ENCODE measurements at places on chromosomes 16 and 17.

GRCh38 chr16:47728205-47728604 is 267.1 kb downstream of the PHKB start:
- DNase-seq: no peak

DNA sequence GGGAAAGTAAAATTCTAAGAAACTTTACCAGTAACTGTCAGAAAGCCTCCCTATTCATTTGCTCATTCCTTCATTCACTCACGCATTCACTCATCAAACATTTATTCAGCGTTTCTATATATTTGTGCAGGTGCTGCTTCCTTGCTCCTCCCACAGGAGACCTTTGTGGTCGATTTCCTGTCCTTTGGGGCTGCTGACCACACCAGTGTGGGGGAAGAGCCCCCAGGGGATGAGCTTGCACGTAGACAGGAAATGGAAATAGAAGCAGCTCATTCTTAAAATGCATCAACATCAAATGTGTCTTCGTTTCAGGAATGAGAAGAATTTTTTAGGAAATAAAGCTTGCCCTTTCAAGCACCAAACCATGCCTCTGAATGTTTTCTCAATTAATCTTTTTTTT is 9.6 kb downstream of the PIK3R6 start:
- no peak for DNase-seq

- no peak for DNase-seq
These were observed 201.7 kb upstream of the NLRP1 start for GRCh38 chr17:5785867-5786509.

GRCh38 chr17:31460226-31460721 is 68.8 kb downstream of the RAB11FIP4 start:
- no peak for DNase-seq

DNA sequence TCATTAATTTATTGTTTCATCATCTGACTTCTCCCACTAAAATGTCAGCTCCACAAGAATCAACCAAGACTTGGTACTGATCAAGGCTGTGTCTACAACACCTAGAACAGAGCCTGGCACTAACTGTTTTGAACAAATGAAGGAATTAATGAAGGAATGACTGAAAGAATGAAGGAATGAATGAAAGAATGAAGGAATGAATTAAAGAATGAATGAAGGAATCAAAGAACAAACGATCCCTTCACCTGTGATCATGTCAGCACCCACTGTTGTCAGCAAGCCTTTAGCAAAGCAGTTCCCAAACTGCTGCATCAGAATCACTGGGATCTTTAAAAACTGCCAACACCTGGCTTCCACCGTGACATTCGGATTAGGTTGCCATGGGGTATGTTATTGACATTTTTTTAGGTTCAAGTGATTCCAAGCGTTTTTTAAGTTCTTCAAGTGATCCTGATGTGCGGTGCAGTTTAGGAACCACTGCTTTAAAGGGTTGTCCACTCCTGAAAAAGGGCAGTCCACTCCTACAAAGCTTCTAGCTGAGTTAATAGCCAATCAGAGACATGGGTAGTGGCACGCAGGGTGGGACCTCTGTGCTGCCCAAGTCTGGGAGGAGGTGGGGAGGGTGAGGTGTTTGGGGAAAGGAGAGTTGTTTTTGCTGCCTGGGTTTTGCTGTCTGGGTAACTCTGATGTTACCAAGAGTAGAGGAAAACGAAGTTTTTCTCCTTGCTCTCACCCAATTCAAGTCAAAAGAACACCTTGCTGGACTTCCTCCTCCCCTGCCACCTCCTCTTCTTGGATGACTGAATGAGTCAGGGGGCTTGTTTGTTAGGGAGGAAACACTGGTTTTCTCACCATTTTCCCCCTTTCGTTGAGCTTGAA is 89.7 kb downstream of the RAB11FIP4 start:
- no peak for DNase-seq

- no peak for DNase-seq
These were observed 1.5 kb downstream of the SLC13A5 start for GRCh38 chr17:6711681-6712057.

- no peak for DNase-seq
These were observed 41.5 kb downstream of the ZFPM1 start for GRCh38 chr16:88494335-88495154.

DNA sequence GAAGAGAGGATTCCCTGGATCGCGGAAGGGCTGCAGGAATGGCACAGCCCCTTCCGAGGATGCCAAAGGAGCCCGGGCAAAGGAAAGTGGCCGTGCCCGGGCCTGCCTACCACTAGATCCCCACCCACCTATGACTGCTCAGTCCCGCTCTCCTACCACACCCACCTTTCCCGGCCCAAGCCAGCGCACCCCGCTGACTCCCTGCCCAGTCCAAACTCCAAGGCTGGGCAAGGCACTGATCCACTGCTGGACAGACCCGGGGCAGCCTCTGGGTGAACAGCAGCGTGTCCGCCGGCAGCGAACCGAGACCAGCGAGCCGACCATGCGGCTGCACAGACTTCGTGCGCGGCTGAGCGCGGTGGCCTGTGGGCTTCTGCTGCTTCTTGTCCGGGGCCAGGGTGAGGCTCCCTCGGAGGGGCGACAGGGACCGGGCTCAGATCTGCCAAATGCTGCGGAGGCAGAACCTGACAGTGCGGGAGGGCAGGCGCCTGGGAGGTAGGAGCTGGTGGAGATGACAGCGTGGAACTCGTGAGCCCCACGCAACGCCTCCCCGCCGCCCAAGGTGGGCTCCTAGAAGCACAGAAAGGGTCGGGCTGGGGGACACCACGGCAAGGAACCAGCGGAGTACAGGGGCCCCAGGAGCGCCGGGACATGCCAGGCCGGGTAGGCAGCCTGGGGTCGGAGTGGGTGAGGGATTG is at the start of gene CES2:
CES2 (plus strand) TSS at position 203 of the 698 bp plus-strand sequence; CDS start at position 323, 120 bp downstream.
- DNase-seq: no peak

DNA sequence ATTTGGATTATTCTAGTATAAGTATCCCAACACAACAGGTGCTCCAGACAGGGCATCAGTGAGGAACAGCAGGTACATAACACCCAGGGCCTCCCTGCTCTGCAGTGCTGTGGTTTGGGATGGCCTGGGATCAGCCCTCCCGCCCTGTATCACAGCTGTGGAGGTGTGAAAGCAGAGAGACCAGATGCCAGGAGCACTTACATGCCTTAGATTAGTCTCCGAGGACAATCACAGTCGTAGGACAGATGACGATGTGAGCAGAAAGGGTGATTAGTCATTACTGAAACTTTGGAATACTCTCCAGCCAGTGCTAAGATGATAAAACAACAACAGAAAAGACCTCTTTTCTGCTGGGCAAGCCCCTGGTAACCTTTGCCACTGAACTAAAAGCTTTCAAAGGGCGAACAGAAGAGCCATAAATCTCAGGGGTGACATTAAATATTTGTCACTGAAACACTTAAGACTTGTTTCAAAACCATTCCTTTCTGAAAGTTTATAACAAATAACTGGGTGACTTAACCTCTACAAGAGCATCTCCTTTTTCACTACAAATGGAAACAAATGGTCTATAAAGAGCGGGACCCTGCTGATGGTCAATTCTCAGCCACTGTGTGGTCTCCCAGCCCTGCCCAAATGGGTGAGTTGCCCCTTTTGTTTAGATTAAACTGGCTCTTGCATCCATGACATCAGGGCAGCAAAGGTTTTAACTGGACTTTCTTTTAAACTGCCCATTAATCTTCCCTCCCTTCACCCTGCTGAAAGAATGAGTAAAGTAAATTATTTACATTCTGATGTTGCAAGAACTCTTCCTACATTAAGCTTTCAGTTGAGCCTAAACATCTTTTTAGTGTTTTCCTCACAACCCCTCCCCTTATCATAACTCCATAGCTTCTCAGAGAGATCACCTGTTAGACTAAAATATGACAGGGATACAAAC is 183.1 kb upstream of the COX10 start:
- DNase-seq: no peak

DNA sequence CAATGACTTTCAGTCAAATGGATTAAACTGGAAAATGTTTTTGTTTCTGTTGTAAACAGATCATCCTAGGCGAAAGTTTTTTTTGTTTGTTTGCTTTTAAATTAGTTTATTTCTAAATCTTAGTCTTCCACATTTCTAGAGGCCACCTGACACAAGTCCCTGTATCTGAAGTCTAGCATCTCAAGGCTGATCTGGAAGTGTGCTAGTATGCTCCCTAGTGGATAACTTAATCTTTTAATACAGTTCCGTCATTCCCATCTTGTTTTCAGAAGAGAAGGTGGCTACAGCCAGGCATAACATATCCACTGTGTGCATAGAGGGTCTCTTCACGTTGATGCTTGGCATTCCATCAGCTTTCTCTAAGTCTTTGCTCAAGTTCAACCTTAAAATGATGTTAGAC is 7.6 kb downstream of the IFT20 start:
- no peak for DNase-seq

DNA sequence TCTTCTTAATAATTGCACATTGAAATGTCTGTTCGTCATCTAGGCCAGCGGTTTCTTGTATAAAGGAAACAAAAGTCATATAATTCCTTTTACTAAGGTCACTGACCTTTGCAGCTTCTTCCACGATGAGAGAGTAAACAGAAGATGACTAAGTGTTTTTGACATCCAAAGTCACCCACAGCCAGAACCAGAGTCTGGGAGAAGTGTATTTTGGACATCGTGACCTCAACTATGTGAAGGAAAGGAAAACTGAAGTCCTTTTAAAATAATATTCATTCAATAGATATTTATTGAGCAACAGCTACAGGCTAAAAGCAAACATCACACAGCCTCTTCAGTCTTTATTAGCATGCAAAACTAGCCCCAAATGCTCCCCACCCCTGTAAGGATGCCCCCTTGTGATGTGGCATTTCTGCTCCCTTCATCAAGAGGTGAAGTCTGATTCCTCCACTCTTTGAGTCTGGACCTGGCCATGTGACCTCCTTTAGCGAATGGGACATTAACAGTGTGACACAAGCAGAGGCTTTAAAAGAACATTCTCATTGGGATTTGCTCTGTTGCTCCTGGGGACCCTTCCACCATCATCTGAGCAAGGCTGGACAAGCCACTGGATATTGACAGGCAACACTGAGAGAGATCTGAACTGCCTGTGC is 8.1 kb upstream of the PMP22 start:
- no peak for DNase-seq

GRCh38 chr16:2238838-2239675 is 2.8 kb downstream of the DNASE1L2 start:
- no peak for DNase-seq

DNA sequence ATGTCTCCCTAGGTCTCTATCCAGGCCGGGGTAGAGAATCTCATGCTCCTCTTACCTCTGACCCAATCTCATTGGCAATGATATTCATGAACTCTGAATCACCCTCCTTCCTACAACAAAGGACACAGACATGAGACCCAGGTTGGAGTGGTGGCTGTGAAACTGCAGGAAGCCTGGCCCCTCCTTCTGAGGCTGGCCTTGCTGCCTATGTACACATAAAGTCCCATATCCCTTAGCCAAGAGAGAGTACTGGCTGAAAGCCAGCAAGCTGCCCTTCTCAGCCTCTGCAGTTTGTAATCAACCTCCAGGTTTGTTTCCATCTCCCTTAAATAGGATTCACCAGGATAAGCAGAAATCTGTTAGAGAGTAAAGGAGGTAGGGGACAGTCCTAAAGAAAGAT is 10.6 kb downstream of the AARSD1 start:
- DNase-seq: no peak

DNA sequence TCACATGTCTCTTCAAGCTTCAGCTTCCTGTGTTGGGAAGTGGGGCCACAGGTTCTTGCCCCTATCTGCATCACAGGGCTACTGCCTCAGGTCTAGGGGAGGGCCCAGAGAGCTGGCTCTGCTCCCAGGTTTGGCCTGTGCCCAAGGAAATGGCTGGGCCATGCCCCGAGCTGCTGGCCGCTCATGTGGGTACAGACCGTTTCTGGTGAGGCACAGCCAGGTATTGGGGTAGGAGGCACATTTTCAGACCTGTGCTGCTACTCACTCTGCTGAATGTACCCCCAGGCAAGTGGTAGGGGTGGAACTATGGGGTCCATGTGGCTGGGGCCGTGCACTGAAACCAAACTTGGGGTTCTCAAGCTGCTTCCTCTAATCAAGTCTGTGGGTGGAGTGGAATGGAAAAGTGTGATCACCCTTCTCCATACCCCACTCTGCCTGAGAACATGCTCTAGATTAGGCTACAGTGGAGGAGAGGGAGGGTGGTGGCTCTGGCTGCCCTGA is 4.6 kb downstream of the GAS2L2 start:
- DNase-seq: no peak

DNA sequence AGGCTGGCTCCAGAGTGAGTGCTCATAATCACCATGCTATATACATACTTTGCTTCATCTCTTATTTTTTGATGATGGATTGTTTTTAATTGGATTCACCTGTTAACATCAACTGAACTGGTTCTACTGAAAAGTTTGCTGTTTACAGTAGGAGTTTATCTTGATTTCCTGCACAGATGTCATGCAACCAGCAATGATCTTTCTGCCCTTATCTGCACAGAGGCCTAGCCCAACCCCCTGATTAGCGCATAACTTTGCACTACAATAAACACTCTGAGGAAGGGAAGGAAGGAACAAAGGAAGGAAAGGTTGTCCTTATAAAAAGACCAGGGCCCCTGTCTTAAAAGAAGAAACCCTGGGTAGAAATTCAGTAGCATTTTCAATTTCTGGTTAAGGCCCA is 152.9 kb downstream of the RGS9 start:
- DNase-seq: no peak

DNA sequence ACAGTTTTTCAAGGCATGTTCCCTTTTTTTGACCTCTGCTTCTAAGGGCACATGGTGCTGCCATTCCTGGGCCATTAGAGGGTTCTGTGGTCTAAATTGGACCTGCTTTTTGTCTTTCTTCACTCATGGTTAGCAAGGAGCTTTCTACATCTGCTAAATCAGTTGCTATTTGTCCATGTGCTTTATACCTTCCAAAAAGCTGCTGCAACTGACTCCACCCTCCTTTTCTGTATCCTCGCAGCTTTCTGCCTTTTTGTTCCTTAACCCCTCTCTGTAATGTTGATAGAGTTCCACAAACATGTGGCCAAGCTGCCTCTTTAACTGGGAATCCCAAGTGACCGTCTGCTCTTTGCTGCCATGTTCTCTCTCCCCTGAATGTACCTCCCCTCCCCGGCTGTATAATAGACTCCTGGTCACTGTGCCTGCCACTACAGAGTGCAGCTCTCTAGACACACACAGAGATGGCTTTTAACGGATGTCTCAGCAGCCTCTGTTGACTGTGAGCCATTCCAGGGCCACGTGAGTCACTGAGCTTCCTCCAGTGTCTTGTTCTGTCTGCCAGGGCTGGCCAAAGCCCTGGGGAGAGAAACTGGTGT is 57.4 kb upstream of the TEKT3 start:
- DNase-seq: no peak

GRCh38 chr16:47927330-47927729 is 228.5 kb downstream of the ABCC12 start:
- DNase-seq: no peak

GRCh38 chr17:75693500-75694481 is 26.7 kb downstream of the SAP30BP start:
- no peak for DNase-seq

GRCh38 chr16:87333101-87333500 is 15.9 kb upstream of the C16orf95 start:
- DNase-seq: no peak

DNA sequence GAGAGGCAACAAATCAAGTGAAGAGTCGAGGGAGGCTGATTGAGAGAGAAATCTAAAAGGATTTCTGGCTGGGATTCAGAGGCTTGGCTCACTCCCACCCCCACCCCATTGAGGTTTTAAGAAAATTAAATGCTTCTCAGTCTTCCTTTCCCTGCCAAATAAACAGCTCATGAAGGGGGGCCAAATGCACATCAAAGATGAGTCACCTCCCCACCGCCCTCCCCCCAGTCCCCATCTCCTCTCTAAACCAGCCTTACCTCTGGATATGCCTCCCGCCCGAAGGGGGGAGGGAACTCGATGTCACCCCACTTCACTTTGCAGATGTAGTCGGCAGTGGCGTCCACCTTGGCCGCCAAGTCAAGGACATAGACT is 11.6 kb downstream of the ACLY start:
- DNase-seq: no peak

- no peak for DNase-seq
These were observed 50.1 kb downstream of the LMF1 start for GRCh38 chr16:920717-921116.

Measured in stimulated activated CD4-positive, alpha-beta T cell treated with anti-CD3 and anti-CD28 coated beads, Interleukin-15, amount 100 ng/mL, for 1 hour (primary cell).